T-helper 2 cell treated with Interferon-gamma antibody and Interleukin-4, amounts not matched to agents 5 μg/mL and 100 μg/mL, for 36 hours (primary cell): ENCODE measurements at places on chromosomes 13 and 19.

DNA sequence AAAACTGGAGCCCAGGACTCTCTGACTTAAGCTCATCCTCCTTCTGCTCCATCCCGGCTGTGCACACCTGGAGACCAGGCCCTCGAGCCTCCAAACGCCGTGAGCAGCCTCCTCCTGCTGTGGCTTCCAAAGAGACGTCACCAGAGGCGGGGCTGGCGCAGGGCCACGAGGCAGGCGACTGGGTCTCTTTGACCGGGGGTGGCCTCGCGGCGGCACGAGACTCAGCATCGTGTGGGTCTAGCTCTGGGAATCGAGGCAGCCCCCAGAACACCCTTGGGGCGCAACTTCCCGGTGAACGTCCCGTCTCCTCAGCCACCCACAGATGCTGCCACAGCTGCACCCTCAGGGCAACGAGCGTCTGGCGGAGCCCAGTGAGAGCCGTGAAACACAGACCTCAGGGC is 22.8 kb downstream of the RASA3 start:
- DNase-seq, result no peak

- no peak for DNase-seq
Measured at GRCh38 chr13:113875429-113875815, 11.5 kb upstream of the GAS6 start.

- DNase-seq, result no peak
Measured at GRCh38 chr13:86986448-86986847, 684.7 kb upstream of the SLITRK5 start.

DNA sequence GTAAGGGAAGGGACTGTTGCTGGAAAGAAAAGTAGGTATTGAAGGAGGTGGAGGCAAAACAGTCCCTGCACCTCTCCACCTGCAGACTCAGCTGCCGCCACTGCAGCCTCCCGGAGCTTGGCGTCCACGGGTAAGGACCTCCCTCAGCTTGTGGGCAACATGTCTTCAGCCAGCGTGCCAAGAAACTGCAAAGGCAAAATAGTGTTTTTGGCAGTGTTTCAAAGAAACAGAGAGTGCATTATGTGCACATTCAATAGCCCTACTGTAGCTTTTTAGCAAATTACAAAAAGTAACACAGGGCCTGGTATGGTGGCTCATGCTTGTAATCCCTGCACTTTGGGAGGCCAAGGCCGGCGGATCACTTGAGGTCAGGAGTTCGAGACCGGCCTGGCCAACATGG is 57.4 kb downstream of the ATP11A start:
- no peak for DNase-seq

DNA sequence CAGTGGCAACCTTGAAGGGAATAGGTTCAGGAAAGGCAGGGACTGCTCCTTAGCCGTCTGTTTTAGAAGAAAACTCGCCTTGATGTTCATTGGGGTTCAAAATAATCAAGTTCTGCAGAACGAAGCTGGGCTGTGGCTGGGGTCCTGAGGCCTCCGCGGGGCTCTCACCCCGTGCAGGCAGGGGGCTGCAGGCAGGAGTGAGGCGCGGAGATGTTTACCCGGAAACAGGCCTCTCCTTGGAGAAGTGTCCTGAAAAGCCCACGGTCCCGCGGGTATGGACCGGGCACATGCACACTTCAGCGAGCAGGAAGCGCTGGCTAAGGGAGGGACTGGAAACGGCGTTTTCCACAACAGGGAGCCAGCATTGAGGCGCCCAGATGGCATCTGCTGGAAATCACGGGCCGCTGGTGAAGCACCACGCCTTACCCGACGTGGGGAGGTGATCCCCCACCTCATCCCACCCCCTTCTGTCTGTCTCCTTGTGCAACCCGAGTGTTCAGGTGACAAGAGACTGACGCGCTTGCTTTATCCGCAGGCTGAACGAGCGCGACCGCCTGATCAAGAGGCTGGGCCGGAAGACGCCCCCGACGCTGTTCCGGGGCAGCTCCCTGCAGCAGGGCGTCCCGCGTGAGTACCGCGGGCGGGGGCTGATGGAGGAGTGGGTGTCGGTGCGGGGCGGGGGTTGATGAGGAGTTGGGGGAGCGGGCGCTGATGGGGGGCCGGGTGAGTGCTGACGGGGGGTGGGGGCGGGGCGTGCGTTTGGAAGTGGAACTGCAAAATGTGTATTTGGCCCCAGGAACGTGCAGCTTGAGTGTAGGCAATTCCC is 39.6 kb downstream of the SHISA2 start:
- DNase-seq, result peak; percentile 26

DNA sequence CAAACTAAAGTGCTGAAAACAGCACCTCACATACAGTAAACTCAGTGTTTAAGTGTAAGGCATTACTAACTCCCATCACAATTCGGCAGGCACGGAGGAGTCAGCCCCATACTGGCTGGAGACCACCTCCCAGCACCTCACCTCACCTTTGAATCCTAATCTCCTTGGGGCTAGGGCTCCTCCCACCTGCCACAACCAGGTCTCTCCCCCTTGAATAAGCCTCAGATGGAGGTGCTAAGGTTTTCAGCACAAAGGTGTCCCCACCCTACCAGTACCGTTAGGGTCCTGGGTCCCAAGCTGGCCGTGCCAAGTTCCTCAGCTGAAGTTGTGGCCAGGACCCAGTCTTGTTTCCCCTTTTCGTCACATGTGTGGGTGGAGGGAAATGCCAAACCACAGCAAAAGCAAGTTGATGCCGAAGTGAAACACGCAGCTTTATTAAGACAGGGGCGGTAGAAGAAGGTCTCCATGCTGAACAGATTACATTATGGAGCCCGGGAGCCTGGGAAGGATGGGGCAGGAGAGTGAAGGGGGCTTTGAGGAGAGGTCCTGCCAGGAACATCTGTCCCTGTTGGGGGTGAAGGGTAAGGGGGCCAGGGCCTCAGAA is at the start of gene IGFLR1:
Gene IGFLR1 (minus strand): TSS at position 332 of the 604 bp plus-strand sequence. CDS start 1,272 bp downstream, outside the sequence.
- peak; percentile 88 for DNase-seq

- DNase-seq, result no peak
Measured at GRCh38 chr13:59801107-59801880, 362.4 kb downstream of the DIAPH3 start.

DNA sequence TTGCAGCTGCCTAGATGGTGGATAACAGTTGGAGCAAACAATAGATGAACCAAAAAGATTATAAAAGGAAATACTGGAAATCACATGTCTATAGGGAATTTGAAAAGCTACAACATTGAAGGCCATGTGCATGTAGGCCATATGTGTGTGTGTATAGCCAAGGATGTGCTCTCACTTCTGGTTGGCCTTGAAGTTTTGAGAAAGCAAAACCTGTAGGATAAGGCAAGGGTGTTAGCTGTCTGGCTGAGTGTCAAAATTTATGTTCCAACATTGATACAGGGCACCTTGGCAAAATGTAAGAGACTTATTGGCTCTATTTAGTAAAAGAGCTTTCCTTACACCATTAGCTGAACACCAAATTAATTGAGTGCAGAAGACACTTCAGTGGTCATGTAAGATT is 1723.6 kb upstream of the PCDH20 start:
- DNase-seq, result no peak

DNA sequence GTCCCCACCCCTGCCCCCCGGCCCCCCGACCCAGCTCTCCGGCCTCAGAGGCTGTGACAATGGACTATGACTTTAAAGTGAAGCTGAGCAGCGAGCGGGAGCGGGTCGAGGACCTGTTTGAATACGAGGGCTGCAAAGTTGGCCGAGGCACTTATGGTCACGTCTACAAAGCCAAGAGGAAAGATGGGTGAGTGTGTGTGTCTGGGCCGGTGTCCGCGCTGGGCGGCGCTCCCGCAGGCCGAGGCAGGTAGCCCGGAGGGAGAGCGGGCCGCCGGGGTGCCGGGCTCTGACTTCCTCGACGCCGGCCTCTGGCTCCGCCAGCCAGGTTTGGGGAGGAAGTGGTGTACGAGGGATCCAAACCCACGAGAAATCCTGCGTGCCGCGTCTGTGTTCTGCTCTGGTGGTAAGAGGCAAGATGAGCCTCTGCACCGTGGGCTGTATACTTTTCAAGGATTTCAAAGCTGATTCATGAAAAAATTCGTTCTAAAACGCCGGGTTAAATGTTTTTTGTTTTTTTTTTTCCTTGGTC is 718 bp downstream of the CDK8 start:
- DNase-seq, result peak; percentile 48

- DNase-seq, result no peak
Measured at GRCh38 chr19:18231775-18232174, 5.5 kb upstream of the PDE4C start.

- no peak for DNase-seq
Measured at GRCh38 chr13:110592665-110593064, 22.7 kb upstream of the NAXD start.

DNA sequence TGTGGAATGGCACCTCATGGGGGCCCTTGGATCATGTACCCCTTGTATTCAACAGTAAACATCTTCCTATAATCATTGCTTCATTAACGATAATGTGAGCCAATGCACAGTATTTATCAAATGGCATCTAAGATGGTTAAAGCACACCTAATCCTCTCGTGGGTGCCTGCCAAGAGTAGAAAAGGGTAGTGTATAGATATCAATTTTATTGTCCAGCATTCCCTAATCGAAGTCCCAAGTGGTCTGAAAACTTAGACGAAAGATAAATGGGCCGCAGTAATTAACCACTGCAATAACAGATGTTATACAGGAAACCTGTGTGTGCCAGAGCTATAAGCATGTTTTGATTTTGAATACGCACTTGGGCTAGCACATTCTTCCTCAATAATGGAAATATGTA is 667 bp upstream of the MBNL2 start:
- no peak for DNase-seq

- DNase-seq, result no peak
Measured at GRCh38 chr13:50376895-50377575, 361.8 kb downstream of the KCNRG start.

- DNase-seq, result no peak
Measured at GRCh38 chr13:41713405-41713804, 247.5 kb downstream of the VWA8 start.

GRCh38 chr19:34772697-34773554 is at the start of gene ZNF599:
ZNF599 (minus strand) TSS chr19:34773215; CDS start chr19:34772841, 374 bp downstream.
- DNase-seq, result peak; percentile 86

DNA sequence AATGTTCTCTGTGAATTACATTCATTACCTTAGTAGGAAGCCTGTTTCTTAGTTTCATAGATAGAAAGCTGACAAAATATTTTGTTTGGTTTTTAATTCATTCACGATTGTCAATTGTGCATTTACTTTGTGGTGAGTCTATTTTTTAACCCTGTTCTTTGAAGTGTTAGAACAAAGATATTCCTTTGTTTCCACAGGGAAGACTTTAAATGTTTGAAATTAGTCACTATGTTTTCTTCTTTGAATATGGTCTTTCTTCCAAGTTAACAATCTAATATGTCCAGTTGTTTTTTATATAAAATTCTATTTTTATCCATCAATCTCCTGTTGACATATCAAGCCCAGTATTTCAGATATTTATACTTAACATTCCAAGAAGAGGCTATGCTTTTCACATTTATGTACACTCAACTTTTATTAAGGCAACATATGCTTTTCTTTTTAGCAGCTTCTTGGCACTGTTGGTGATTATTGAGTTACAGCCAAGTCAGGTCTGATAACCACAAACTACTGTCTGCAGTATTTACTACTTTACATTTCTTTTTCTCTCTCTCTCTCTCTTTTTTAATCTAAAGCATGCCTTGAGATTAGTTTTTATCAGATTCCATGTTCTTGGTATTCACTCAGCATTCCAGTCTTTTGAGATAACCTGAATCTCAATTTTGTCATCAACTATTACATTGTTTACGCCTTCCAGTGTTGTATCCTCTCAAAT is 812.8 kb upstream of the SLC10A2 start:
- no peak for DNase-seq

- no peak for DNase-seq
Measured at GRCh38 chr19:2371656-2372055, 11.6 kb downstream of the TMPRSS9 start.

DNA sequence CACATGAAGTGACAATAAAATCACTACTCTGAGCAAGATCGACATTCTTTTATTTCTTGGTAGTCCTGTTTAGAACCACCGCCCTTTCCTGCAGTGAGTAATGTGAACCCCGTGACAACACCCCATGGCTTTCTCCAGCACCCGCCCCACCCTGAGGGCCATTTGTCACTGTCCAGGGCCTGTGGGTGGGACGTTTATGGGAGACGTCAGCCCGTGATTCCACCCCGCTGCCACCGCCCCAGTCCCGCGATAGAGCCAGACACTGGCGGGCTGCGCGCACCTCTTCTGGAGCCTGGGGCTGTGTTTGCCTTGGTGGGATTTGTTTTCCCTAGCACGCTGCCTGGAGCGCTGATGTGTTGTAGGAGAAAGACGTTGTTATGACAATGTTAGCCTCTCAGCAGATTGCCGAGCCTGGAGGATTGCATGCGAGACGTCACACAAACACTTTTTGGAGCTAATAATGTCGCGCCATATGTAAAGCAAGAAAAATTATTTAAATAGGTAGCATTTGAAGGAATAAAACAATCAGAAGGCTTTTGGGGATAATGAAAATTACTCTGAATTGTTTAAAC is 263.7 kb downstream of the TEX29 start:
- DNase-seq, result no peak

GRCh38 chr13:22121146-22121739 is 450.4 kb downstream of the FGF9 start:
- DNase-seq, result no peak

- DNase-seq, result no peak
Measured at GRCh38 chr13:21014502-21015170, 46.8 kb downstream of the LATS2 start.

GRCh38 chr19:19096641-19097627 is 33.1 kb downstream of the SLC25A42 start:
- no peak for DNase-seq

DNA sequence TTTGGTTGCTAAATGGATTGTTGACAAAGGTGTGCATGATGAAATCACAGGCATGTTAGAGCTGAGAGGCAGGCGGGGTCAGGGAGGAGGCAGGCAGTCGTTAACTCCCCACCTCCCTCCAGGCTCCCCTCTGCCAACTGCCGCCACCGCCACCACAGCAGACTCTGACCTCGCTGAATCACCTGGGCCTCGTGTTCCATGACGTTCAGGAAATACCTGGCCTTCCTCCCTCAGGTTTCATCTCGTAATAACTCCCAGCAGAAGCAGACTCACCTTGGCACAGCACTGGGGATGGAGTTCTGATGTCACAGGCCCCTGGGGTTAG is 198.5 kb downstream of the KATNAL1 start:
- no peak for DNase-seq

- DNase-seq, result no peak
Measured at GRCh38 chr19:58374200-58374599, 6.6 kb downstream of the ZNF837 start.
